Activated naive CD4-positive, alpha-beta T cell (primary cell): ENCODE measurements at places on chromosomes 13 and 19.

DNA sequence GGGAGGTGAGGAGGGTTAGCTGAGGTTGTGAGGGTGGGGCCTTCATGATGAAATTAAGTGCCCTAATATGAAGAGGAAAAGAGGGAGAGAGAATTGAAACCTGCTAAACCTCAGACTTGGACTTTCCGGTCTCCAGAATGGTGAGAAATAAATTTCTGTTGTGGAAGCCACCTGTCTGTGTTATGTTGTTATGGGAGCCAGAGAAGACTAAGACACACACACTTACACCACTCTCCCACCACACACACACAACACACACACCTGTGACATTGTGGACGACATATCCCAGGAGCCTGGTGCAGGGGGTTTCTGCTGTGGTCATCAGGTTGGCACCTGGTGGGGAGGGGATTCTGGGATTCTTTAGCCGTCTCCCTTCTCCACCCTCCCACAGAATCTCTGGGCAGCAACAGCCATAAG, 14.0 kb downstream of the KLK4 start:
- DNase-seq = no peak

- no peak for DNase-seq
These were observed 186.1 kb downstream of the PCCA start for GRCh38 chr13:100274942-100275506.

GRCh38 chr13:95343944-95344343, 42.7 kb upstream of the ABCC4 start:
- no peak for DNase-seq

- no peak for DNase-seq
These were observed 67.7 kb upstream of the RAP2A start for GRCh38 chr13:97366172-97366688.
